Sciatic nerve (tissue), 2 donors: ENCODE measurements at places on chromosomes 11 and 22. TPM values are rescaled to one million over a fixed set of nuclear protein-coding genes. Genes with fewer than 3 reads are reported as not detected.

DNA sequence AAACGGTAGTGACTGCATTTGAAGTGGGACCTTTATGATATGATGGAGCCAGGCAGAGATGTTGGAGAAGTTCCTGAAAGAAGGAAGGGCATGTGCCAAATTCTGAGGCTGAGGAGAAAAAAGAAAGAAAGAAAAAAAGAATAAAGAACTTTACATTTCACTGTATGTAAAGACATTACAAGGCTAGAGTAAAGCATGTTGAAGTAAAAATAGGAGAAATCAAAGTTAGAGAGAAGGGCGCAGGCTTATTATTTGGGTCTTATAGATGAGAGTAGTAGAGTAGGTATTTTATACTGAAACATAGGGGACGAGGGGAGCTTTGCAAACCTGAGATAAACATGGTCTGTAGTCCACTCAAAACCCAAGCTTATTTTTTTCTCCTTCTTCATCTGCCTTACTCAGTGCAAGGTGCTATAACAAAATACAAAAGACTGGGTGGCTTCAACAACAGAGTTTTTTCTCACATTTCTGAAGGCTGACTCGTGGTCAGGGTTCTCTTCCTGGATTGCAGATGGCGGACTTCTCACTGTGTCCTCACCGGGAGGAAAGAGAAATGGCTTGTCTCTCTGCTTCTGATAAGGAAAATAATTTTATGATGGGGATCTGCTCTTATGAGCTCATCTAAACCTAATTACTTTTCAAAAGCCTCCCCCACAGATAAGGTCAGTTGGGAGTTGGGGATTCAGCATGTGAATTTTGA, 2.7 kb downstream of the HBG1 start:
- no peak for DNase-seq

GRCh38 chr11:134372961-134373360, 39.1 kb downstream of the B3GAT1 start:
- no peak for DNase-seq

DNA sequence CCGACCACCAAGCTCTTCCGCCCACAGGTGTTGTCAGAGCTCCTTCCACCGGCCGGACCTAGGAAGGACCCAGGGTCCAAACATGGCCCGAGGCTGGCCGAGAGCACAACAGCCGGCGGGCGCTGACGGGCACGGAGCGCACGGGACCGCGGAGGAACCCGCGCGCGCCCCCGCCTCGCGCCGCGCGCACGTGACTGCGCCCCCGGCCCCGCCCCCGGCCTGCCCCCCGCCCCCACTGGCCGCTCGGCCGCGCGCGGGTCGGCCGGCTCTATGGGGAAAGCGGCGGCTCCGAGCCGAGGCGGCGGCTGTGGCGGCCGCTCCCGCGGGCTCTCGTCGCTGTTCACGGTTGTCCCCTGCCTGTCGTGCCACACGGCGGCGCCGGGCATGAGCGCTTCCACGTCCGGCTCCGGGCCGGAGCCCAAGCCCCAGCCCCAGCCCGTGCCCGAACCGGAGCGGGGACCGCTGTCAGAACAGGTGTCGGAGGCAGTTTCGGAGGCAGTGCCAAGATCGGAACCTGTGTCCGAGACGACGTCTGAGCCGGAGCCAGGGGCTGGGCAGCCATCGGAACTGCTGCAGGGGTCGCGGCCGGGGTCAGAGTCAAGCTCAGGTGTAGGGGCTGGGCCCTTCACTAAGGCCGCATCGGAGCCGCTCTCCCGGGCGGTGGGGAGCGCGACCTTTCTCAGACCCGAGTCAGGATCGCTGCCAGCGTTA, at the start of gene OSBP2:
OSBP2 (plus strand) TSS at position 235 of the 711 bp plus-strand sequence; CDS start at position 271, 36 bp downstream.
- peak; percentile 61 for DNase-seq

DNA sequence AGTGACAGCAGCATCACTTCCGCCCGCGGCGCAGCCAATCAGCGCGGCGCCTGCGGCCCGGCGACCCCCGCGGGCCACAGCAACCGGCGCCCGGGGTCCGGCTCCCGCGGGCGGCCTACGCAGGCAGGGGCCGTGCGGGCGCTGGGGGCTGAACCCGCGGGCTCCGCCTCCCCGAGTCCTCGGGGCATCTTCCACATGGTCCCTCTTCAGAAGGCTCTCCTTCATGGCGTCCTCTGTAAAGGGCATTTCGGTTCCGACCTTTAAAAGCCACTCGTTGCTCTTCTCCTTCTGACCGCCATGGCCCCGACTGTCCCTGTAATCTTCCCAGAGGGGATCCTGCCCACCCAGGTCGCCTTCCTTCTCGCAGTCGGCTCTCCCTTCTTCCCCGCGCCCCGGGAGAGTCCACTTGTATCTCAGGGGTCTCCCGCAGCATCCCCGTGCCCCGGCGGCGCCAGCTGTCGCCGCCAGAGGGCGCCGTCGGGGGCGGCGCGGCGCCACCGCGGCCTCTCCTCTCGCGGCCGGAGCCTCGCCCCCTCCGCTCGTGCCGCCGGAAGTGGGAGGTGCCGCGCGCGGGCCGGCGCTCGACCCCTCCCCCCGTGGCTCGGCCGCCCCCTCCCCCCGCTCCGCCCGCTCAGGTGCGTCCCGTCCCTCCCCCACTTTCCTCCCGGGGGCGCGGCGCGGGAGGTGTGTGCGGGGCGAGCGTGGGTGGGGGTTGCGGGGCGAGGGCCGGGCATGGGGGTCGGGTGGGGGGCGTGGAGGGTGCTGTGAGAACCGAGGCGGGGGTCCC, at the start of gene RNF214:
RNF214 (plus strand) TSS at position 580 of the 787 bp plus-strand sequence. CDS start 1,602 bp downstream, outside the sequence.
- peak; percentile 85 for DNase-seq

DNA sequence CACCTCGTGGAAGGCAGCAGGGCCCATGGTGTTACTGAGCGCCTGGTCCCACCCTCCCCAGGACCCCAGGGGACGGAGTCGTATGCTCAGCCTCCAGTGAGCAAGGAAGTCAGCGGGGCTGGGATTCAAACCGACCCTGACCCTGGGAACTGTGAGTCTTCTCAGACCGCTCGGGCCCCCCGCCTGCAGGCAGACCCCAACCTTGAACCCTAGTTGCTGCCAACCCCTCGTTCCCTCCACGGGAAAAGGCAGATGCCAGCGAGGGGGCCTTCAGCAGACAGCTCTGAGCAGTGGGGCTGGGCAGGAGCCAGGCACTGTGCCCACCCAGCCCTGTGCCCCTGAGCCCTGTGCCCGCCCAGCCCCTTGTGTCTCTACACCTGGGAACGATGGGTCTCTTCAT, 6.4 kb downstream of the SLC16A8 start:
- DNase-seq, result no peak

DNA sequence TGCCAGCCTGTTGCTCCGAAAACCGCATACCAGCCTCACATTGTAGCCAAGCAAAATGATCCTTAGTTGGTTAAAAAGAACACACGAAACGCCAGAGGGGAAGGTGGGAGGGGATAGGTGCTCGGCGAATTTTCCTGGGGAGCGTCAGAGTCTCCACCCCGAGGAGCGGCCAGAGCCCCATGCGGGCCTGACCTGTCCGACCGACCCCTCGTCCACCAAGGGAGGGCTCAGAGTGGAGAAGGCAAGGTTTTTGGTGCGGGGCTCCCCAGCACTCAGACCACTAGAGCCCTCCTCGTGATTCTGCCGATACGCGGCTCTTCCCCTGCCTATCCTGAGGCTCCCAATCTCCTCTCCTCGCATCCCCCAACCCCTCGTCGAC, 39.6 kb downstream of the DIXDC1 start:
- DNase-seq, result peak; percentile 62

- no peak for DNase-seq
Observed at GRCh38 chr11:12439615-12440014, 62.2 kb downstream of the PARVA start.

- DNase-seq, result peak; percentile 93
Observed at GRCh38 chr11:64181506-64182411, 4.2 kb upstream of the STIP1 start.

DNA sequence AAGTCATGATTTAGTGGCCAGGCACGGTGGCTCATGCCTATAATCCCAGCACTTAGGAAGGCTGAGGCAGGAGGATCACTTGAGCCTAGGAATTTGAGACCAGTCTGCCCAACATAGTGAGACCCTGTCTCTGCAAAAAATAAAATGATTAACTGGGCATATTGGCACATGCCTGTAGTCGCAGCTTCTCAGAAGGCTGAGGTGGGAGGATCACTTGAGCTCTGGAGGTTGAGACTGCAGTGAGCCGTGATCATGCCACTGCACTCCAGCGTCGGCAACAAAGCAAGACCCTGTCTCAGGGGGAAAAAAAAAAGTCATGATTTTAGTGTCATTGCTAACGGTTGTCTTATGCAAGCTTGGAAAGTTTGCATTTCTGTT, 11.9 kb downstream of the UBE2L3 start:
- no peak for DNase-seq

MRGPRD gene
- not detected for total RNA-seq

SCN3B gene
- total RNA-seq, result 1.2 TPM

GRAP2 gene
- total RNA-seq, result 7.5 TPM

TCN2 gene
- 21.6 TPM for total RNA-seq
